ENCODE measurements at places on chromosomes 6 and 20.

DNA sequence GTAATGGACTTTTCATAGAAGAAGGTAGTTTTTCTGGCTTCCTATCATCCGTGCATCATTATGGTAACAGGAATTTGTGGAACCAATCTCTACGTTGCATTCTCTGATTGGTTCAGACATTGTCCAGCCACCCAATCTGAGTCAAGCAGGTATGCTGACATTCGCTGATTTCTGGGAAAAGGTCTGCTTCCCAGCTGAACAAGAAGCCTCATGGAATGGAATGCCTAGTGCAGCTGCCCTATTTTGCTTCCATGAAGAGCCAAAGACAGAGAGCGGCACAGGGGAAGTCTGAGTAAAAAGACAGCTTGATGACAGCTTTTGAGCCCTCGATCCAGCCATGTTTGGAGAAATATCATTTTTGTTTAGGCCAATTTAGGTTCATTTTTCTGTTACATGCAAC, 38.5 kb upstream of the TXLNB start:
- DNase-seq = no peak

DNA sequence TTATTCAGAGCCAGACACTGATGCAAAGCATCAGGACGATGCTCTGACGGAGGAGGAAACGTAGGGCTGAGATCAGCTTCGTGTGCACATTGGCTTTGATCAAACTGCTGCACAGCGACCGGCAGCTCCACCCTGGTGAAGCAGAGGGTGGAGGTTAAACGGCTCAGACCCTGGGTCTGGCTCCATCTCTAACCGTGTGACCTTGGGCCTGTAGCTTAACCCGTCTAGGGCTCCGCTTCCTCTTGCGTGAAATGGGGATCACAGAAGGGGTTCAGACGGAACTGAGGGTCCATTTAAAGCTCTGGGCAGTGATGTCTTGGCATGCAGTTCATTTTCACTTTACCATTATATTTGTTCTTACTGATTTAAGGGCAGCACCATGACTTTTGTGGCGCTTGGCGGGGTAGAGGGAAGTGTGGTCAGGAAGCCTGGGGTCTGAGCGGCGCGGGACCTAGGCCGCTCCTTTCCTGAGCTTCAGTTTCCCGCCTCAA, 644 bp downstream of the RBL1 start:
- peak; percentile 51 for DNase-seq

- DNase-seq = no peak
Measured at GRCh38 chr20:54108326-54108642, 37.9 kb upstream of the BCAS1 start.

DNA sequence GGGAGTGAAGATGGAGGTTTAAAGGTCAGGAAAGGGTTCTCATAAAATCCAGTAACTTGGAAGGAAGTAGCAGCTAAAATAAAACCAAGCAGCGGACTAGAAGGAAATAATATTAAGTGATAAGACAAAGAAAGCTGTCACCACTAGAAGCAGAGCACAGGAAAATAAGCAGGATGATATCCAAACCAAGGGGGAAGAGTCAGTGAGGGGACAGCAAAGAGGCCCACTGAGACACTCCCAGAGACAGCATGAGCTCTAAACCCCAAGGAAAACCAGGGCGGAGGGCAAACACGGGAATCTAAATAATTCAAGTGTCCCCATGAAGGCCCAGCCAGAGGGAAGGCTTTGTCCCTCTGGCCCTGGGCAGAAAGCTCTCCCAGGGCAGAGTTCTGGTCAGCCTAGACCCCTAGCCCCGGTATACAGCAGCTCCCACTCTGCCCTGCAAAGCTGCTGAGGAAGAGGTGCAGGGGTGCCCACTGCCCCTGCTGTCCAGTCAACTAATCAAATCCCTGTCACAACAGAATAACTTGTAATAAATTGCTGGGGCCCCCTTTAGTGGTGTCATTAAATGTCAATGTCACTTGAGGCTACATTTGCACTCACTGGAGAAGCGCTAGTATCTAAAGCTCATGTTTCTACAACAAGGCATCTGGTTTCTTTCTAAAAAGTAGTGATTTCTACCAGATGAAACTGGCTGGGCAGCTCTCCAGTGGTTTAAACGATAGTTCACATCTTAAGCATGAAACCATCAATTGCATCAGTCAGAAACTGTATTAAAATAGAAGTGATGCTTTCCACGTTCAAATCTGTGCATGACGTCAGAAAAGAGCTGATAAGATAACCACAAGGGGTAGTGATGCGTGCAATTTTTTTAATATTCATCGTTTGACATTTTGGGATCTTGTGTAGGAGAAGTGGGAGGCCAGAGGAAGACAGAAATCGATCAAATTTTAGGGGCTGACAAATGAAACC, 13.6 kb downstream of the PDE10A start:
- no peak for DNase-seq

DNA sequence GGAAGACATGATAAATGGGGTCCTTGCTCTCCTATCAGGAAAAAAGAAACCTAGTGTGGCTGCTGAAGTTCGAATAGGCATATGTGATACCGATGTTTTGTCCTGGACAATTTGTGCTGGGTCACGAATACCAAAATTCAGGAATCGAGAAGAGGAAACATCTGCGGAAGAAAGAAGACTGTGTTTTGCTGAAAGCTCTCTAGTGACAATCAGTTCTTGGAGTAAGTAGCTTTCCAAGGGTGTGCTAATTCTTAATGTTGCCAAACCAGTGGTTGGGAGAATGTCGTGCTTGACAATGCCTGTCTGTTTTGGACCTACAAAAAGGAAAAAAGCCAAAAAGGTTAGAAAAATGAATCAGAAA, 956.1 kb downstream of the PHF3 start:
- no peak for DNase-seq

GRCh38 chr20:41719151-41719550, 101.0 kb upstream of the CHD6 start:
- DNase-seq = no peak

GRCh38 chr6:153123801-153124200, 7.3 kb downstream of the RGS17 start:
- no peak for DNase-seq

GRCh38 chr6:15132854-15133670, 112.8 kb upstream of the JARID2 start:
- peak; percentile 69 for DNase-seq

GRCh38 chr6:130831607-130832006, 4.4 kb downstream of the SMLR1 start:
- no peak for DNase-seq

GRCh38 chr6:126842769-126843168, 275.7 kb upstream of the RSPO3 start:
- no peak for DNase-seq

GRCh38 chr6:167146135-167146534, 11.6 kb downstream of the GPR31 start:
- no peak for DNase-seq

- DNase-seq = no peak
Measured at GRCh38 chr20:61881416-61881815, 184.3 kb downstream of the TAF4 start.

DNA sequence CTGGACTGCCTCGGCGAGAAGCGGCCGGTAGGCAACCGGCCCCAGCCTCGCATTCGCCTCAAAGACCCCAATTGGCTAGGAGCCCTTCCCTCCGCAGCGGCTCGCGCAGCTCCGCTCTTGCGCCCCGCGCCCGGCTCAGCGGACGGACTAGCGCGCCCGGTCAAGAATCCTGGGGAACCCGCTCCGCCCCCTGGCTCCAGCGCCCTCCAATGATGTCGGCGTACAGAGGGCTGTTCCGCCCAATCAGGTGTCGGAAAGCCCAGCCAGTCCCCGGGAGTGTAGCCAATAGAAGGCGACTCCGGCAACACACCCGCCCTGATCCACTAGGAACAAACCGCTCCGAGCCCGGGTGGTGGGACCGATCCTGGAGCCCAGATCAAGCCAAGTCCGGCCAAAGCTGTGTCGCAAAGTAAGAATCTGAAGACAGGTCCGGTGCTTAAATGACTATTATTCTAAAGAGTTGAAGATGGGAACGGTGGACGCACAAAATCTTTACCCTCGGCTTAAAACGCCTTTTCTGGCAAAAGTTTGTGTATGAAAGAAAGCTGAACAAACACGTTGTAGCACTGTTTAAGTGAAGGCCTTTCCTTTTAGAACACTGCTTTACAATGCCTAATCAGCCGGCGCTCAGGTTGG, 132.2 kb downstream of the OGFRL1 start:
- peak; percentile 92 for DNase-seq

DNA sequence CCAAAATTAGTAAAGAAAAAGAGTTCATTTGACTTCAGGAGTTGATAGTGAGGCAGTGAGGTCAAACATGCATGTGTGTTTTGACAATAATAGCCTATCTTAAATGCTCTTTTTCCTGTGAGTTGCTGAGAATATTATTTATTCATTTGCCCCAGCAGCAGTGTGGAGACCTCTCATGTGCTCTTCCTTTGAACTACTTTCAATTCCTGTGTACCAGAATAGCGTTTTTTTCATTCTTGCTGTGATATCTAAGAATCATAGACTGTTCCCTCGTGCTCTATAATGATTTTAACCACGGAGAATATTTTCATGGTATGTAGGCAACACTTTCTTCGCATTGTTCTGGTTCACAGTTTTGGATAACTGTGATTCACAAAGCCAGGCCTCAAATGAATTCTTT, 5.2 kb downstream of the CDYL start:
- DNase-seq = no peak

GRCh38 chr6:167588181-167588919, 238.4 kb upstream of the AFDN start:
- DNase-seq = no peak

- DNase-seq = peak; percentile 82
Measured at GRCh38 chr6:26234421-26235301, 130.3 kb upstream of the BTN3A2 start.

- DNase-seq = no peak
Measured at GRCh38 chr6:149593408-149593807, 27.2 kb downstream of the GINM1 start.

DNA sequence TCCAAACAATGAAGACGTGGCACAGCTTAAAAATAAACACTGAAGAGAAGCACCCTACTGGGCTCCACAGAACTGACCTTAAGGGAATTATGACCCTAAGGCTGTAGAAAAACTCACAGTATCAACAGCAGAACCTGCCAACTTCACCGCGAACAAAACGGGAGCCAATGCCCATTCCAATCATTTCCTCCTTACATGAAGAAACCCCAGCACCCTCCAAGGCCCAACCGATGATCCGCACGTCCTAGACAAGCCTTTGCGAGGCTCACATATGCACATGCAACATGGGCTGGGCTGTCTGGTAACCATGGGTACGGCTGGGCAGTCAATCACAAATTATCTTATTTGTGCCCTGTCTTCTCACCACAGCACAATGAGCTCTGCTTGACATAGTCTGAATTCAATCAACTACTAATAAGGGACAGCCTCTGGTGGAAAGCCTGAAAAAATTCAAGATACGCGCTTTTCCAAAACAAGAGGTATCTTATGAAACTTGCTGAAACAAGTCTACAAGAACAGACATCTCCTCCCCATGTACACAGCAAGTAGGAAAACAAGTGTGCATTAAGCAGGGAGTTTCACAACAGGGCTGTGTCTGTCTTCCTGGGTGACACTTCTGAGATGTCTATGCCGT, 1.7 kb downstream of the DIDO1 start:
- no peak for DNase-seq

DNA sequence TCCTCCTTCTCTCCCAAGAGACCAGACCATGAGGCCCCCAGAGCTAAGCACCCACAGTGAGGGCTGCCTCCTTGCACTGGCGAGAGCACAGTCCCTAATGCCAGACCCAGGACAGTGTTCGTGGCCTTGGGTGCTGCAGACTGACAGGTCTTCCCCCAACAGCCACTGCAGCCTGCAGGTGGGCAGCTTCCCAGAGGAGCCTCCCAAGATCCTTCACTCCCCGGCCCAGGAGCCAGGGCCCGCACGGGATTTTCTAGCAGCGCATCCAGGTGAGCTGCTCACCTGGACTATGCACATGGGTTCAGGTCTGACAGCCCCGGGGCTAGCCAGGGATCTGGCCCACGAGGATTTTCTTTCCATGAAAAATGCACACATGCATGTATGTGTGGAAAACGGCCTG, 41.7 kb downstream of the SUMO4 start:
- DNase-seq = no peak

DNA sequence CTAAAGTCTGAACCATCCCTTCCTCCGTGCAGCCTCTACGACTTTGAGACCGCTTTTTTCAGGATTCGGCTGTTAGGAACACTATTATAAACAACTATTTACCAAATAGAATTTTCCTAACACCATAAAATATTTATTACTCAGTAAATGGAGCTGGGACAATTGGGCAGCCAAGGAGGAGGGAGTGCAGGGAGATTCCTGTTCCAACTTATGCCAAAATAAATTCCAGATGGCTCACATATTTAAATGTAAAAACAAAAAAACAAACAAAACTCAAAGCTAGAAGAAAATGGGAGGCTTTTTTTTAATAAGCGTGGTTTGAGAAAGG, 48.1 kb downstream of the TCP11 start:
- DNase-seq = no peak

DNA sequence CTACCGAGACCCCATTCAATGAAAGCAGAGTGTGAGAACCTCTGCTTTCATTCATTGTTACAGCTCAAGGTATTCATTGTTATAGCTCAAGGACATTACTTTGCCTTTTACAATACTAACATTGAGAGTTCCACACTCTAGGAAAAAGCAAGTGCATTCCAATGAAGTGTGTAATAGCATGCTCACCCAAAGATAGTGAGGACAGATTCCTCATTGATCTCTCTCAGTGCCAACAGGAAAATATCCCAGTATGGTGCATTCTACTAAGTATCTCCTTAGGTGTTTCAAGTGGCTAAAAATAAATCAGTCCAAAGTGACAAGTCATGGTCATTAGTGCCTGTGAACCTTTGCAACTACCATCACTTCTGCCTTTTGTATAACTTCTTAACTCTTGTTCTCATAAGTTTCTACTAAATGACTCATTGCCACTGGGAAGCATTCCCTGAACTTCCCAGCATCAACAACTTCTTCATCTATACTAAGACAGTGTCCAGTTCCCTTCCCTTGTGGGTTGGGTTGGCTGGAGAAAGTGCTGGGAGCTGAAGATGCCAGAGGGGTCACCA, 140.7 kb upstream of the STXBP5 start:
- peak; percentile 38 for DNase-seq

- DNase-seq = no peak
Measured at GRCh38 chr6:169961772-169962561, 210.5 kb downstream of the ERMARD start.

DNA sequence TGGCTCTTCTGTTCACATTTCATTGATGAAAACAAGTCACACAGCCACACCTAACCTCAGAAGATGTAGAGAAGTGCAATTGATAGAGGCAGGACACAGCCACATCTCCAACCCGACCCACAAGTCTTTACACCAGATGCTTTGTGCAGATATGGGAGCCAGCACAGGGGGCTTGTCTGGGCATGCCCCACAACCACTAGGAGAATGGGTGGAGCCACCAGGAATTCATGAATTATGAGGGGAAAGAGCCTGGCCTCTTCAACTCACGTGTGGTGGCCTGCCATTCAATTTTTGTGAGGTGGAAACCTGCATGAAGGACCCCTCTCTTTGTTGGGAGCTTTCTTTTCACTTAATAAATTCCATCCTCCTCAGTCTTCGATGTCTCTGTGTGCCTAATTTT, 79.1 kb downstream of the OGFRL1 start:
- DNase-seq = no peak

Measured in HTR-8/SVneo (cell line).